ENCODE measurements at places on chromosomes 6 and 20. TPM values are rescaled to one million over a fixed set of nuclear protein-coding genes. Genes with fewer than 3 reads are reported as not detected.

DNA sequence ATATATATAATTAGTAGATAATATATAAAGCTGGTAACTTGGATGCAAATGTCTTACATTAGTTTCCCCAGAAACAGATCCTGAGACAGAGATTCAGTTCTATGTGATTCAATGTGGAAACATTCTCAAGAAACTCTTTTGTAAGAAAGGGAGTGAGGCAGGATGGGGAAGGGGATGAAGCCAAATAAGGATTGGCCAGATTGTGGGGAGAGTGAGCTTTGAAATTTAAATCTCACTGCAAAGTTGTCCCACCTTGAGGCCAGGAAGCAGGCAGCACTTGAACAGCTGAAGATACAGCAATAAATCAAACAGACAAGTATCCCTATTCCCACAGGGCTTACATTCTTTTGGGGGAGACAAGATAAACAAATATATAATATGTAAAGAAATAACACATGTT, 126.3 kb upstream of the HEY2 start:
- no peak for ATAC-seq

DNA sequence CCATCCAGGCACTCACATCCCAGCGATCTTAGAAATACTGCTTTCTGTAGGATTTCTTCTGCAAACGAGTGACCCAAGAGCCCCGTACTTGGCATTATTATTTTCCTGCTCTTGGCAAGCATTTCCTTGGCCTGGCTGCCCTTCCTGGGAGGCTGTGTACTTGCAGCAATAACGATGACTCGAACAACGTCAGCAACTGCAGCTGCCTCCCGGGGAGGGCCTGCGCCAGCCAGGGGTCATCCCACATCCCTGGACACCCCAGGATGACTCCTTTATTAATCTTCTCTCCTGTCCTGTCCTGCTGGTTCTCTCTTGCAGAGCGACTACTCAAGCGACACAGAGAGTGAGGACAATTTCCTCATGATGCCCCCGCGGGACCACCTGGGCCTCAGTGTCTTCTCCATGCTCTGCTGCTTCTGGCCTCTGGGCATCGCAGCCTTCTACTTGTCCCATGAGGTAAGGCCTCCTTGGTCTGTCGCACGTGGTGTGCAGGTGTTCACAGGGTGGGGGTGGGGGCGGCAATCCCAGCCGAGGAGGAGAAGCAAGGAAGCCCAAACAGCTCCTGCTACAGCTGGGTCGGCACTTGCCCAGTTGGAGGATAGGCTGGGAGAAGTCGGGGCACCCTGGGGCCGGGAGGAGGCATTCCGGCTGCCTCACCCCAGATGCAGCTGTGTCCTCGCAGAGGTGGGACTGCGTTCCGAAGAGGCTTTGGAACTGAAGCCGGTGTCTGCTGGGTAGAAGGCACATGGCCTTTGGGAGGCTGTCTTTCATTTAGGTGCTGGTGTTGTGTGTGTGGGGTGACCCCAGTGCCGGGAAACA, 115.3 kb downstream of the SYNDIG1 start:
- ATAC-seq, result no peak

GRCh38 chr6:155292711-155293110, 21.6 kb downstream of the TFB1M start:
- no peak for ATAC-seq

- ATAC-seq, result no peak
Observed at GRCh38 chr6:135104199-135104598, 49.6 kb upstream of the HBS1L start.

- ATAC-seq, result no peak
Observed at GRCh38 chr20:16747291-16747811, 807 bp upstream of the OTOR start.

The DBNDD2 gene
- total RNA-seq, result 84.9 TPM

The THBD gene
- 12.0 TPM for total RNA-seq

- ATAC-seq, result no peak
Observed at GRCh38 chr6:139776041-139776440, 401.6 kb upstream of the CITED2 start.
